ENCODE measurements at places on chromosomes 5 and 9.

- DNase-seq, result no peak
Observed at GRCh38 chr5:65209341-65209740, 272.4 kb downstream of the ADAMTS6 start.

- no peak for DNase-seq
Observed at GRCh38 chr5:134304306-134304705, 62.7 kb downstream of the CDKL3 start.

DNA sequence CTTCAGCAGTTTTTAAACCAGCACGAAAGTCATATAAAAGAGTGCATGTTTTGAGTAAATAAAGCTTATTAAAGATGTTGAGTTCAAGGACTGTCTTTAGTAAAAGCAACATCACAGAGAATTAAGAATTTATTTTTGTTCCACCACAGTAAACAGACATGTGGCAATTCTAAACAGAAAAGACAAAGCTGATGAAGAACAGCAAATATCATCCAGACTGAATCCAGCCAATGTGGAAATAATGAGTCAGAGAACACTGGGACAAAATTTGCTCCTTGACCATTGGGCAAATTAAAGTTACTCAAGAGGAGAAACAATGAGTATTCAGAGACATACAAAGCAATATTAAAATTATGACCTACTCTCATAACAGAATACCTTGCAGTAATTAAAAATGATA is 28.8 kb downstream of the OR2K2 start:
- DNase-seq, result no peak

DNA sequence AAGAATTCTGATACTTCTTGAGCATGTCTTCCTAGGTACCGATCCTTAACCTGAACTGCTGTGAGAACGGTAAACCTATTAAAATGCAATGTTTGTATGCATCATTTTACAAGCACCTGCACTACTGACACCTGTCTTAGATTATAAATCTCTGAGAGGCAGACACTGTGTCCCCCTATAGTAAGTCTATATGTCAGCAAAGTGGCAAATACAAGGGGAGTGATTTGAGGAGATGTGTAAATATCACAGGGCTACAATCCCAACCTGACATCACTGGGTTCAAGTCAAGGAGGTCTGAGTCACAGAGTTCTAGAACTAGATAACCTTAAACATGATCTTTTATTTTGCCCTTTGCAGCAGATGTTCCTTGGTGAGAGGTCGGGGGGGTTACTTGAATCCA is 64.1 kb downstream of the ANKH start:
- DNase-seq, result no peak

DNA sequence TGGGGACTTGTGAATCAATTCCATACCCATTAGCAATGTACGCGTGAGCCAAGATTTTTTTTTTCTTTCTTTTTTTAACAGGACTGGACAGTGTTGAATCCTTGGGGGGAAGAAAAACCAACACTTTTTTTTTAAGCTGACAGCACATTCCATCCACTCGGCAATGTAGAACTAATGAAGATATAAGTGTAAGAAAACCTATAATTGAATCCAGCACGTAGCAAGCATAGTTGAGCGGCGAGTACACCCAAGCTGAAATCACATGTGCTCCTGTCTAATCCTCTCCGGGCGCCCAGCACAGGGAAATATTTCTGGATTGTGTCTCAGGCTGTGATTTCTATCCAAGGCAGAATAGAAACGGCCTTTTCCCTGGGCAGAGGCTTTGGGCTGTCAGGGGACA is 118.2 kb downstream of the BOD1 start:
- DNase-seq, result no peak

GRCh38 chr5:14286574-14287421 is 143.7 kb downstream of the TRIO start:
- DNase-seq, result no peak

DNA sequence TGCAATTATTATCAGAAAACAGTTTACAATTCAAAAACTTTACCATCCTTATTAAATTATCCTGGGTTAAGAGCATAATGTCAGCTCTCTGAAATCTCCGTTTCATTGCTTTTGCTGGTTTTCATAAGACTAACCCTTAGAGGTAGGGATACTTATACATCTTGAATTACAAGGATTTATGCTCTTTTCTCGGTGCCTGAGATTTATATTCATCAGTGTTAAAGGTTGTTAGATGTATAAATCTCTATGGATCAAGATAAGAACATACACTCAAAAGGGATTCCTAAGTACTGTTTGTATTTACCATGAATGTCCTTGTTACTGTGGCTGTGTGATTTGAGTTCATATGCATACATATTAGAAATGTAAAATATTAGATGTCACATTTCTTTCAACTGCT is 684.7 kb downstream of the EFNA5 start:
- DNase-seq, result no peak

GRCh38 chr5:122377026-122377425 is 65.0 kb downstream of the SNCAIP start:
- DNase-seq, result no peak

DNA sequence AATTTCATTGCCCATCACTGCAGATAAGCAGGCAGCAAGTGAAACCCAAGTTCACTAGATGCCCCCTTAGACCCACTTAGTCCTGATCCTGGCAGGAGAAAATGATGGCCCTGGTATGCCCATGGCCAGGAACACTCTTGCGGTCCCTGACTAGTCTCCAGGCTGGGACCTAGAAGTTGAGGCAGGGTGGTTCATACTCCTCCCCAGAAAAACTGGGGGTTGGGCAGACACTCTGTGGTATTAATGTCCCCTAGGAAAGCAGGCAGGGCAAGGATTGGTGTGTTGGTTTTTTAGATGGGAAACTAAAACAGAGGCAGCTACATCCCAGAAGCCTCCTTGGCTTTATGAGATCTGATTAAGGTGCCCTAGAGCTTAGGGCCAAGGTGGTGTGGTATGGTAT is 13.1 kb downstream of the LHX6 start:
- DNase-seq, result no peak

- DNase-seq, result no peak
Observed at GRCh38 chr9:115306865-115307264, 188.9 kb upstream of the TNC start.

GRCh38 chr9:630817-631216 is 210.7 kb upstream of the DMRT1 start:
- DNase-seq, result no peak

DNA sequence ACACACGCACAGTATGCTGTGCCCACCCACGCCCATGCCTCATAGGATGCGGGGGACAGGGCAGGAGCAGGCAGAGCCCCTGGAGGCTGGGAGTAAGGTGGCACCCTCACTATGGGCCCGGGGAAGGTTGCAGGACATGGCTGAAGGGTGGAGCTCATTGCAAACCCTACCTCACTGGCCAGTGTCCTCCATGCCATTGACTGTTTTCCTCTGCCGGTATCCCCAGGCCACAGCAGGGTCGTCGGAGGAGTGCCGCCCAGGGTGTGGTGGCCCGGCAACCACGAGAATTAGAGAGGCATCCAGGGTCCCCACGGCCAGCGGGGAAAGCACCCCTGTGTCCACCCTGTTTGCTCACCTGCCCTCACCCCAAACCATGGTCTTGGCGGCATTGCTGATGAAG is 59.7 kb upstream of the FCN2 start:
- no peak for DNase-seq

GRCh38 chr9:97806721-97807120 is 46.3 kb upstream of the FOXE1 start:
- no peak for DNase-seq

GRCh38 chr9:35730486-35730854 is 1.5 kb downstream of the TLN1 start:
- DNase-seq, result no peak

DNA sequence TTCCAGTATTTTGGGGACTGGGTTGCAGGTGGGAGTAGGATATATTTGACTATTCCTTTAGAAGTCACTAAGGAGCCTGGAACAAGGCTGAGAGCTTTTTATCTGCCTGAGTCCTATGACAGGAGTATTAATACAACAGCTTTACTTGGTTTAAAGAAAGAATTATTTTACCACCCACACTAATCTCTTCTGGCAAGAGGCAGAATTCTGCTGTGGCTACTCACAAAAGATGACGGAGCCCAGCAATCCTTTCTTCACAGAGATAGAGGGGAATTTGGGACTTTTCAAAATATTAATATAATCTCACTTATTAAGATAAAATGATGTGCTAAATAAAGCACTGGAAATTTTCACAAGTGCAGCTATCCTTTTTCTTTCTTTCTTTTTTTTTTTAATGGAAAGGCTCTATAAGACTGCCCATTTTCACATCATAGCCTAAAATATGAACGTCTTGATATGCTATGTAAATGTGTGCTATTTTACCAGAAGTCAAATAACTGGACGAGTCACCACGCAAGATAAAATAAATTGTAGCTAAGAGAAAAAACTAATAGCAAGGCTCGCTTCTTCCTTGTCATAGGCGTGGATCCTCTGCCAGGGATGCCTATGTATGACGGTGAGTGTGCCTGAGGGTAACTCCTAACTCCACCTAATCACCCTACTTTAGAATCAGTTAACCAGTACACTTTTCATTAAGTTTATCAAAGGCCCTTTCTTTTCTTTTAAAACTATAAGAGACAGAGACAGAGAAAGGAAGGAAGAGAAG is 76.3 kb downstream of the ZNF608 start:
- DNase-seq, result no peak

GRCh38 chr5:31824869-31825517 is 186.1 kb downstream of the PDZD2 start:
- no peak for DNase-seq

DNA sequence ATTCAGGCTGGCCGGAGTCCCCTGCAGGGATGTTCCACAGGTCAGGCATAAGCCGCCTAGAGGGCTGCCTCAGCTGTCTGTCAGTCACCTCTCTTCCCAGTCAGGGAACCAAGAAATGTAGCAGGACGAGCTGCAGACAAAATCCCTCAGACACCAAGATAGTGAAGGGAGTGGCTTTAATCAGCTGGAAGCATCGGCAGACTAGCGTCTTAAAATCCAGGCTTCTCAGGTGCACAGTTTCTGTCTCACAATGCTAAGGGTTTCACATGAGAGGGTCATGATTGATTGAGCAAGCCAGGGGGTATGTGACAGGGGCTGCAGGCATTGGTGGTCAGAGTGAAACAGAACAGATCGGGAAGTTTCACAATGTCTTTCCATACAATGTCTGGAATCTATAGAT is 247.2 kb downstream of the CDH10 start:
- no peak for DNase-seq

- DNase-seq, result no peak
Observed at GRCh38 chr9:16417161-16417560, 453.3 kb downstream of the BNC2 start.
